ENCODE measurements at places on chromosomes 5 and 9.

GRCh38 chr9:98262056-98262455 lies 6.6 kb upstream of the TBC1D2 start:
- no peak for DNase-seq

GRCh38 chr9:23821375-23822181 lies 4.5 kb downstream of the ELAVL2 start:
- peak; percentile 73 for DNase-seq

DNA sequence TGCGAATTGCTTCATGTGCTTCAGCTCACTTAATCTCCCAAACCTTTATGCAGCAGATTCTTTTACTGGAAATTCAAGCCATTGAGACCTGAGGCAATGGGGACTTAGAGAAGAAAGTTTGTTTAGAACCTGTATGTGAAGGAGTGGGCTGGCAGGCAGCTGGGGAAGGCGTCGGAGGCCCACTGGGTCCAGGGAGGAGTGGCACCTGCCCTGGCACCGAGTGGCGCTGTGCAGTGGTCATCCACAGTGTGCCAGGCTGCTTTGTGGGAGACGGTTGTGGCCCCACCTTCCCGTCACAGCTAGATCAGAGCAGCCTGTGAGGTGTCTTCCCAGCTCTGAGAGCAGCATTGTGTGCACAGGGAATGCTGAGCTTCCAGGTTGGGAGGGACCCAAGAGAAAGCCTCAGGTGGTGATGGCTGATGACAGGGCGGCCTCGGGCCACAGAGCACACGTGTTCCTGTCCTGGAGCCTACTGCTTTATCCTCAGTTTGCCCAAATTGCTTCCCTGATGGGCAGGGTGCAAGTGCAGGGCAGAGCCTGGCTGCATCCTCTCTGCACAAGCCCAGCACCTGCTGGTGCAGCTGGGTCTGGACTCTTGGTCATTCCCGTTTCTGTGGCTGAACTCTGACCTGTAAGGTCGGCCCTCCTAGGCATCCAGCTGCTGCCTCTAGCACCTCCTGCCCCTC lies 175.2 kb downstream of the CACNA1B start:
- DNase-seq: no peak

GRCh38 chr5:91125916-91126315 lies 257.2 kb downstream of the ARRDC3 start:
- no peak for DNase-seq

DNA sequence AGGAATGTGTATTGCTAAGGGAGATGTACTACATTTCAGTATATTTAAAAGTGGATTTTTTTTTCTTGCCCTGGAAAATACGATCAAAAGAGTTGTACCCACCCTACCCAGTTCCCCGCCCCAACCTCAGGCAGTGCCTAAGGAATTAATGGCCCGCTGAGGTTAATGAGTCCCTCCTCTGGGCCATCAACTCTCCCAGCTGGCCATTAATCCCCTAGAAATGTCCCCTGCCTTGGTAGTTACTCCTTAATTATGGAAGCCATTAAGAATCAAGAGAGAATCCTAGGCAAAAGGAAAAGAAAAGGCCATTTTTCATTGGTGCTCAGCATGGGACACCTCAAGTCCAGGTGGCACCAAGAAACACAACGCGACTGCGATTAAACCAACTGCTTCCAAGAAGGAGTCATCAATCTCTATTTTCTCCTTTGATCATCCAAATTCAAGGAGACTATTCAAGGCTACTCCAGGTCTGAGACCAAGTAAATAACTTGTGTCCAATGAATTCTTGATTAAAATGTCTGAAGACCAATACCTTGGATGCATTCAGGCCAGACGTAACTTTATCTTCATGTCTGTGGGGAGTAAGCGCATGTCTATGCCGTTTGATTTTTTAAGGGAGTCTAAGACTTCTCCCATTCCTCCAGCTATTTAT lies 1962.2 kb upstream of the WWC1 start:
- no peak for DNase-seq

DNA sequence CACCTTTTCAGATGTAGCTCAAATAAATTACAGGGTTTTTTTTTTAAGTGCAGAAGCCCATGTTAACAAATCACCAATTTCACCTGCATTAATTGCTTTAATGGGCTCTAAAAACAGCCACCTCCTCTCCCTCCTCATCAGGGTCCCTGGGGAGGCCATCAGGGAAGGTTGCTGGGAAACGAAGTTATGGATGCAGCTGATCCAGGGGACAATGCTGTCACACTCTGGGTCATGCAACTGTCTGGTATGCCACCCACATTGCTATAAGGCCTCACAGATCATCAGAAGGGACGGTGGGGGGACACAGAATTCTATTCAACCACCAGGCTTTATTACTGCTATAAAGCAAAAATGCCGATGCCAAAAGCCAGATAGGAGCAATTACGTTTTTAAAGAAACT lies 9.3 kb downstream of the WHRN start:
- DNase-seq: no peak

Measured in NCI-H526 treated with DMSO at 0.1 percent for 48 hours (cell line).